ENCODE measurements at places on chromosomes 16 and 17.
A peak's percentile ranks its signal among the peaks of the same experiment; 100 is the strongest.

DNA sequence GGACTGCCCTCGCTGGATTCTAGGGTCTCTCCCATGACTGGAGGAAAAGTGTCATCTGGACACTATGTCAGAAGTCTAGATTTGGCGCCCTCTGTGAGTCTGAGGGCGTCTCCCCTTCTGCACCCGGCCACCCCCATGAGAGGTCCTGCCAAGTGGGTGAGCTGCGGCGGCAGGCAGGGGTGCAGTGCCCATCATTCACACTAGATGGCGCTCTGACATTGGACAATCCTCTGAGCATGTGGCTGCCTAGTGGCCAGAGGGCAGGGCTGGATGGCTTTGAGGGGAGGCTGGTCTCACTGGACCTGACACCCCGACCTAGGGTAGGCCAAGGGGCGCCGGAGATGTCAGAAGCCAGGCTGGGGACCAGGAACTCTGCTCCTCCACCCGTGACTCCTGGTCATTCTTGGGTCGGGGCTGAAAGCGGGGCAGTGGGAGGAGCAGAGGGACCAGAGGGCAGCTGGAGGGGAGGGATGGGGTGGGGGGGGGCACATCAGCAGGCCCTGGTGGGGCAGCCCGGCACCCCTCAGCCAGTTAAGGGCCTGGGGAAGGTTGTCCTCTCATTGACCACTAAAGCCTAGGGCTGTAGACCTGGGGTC lies 28.0 kb downstream of the MRM1 start:
- DNase-seq = peak; percentile 62

- no peak for DNase-seq
Observed at GRCh38 chr17:2120586-2121335, 65.9 kb downstream of the HIC1 start.

DNA sequence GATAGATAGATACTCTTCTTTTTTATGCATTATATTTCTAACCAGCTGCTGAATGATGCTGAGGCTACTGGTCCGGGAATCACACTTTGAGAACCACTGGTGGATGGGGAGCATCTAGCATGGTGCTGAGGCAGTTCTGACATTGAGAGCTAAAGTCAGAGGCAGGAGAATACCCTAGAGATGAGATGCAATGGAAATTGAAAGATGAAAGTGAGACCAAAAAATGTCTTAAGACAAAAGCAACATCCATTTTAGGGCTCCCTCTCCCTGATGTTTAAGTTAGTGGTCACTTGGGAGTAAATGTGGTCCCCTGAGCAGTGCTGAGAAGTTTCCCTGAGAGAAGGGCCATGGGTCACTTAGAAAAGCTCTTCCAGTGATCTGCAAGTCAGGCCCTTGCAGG lies 6.8 kb downstream of the PCTP start:
- DNase-seq = no peak

GRCh38 chr16:9647981-9648701 lies 534.1 kb downstream of the GRIN2A start:
- DNase-seq = no peak

GRCh38 chr17:66401364-66401763 lies 99.0 kb downstream of the PRKCA start:
- no peak for DNase-seq

- no peak for DNase-seq
Observed at GRCh38 chr17:14779241-14779640, 478.4 kb downstream of the HS3ST3B1 start.

- DNase-seq = no peak
Observed at GRCh38 chr17:44075598-44076293, 5.2 kb downstream of the G6PC3 start.

All from stimulated activated CD8-positive, alpha-beta memory T cell treated with anti-CD3 and anti-CD28 coated beads, Interleukin-7, amount 100 ng/mL, for 1 hour (primary cell).